Glutamatergic neuron (in vitro differentiated cells): ENCODE measurements at places on chromosomes 3 and 15.

DNA sequence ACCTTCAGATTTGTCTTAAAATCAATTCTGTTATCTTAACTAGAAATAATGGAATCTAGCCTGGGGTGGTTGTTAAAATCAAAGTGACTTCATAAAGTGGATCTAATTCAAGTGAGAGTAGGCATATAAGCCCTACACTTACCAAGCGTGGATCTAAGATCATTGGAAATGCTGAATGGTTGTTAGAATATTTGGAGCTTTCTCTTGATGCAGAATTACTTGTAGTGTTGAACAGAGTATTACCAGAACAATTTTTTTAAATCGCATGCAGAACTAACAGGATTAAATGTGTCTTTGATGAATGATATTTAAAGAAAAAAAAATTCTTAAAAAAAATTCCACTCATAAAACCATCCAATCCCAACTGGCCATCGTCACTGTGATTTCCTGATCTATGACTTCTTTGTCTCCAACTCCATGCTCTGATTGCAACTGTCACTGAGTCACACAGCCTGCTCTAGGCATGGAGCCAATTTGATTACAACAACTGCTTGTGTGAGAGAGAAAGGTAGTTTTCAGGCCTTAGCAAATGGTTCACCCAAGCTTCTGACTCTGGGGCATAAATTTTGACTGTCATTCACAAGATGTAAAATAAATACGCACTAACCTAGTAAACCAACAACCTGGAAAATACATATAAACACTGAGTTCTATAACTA lies 25.9 kb upstream of the SPRED1 start:
- DNase-seq, result no peak

- DNase-seq, result no peak
Observed at GRCh38 chr3:56366641-56367162, 101.6 kb downstream of the ERC2 start.

DNA sequence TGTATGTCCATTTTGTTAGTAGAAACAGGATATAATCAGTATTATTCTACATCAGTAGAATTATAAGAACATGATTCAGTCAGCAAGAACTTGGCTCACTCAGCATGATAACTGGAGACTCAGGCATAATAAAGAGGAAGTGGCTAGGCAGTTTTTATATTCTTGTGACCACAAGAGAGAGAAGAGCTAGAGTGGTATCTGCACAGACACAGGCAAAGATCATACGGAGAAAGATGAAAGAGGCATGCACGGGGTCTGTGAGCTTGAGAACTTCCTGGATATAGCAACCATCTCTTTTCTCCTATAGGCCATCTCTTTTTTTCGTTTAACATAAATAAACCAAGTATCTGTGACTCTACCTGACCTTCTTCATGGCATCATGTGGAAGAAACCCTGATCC lies 46.8 kb downstream of the MYO5A start:
- no peak for DNase-seq

DNA sequence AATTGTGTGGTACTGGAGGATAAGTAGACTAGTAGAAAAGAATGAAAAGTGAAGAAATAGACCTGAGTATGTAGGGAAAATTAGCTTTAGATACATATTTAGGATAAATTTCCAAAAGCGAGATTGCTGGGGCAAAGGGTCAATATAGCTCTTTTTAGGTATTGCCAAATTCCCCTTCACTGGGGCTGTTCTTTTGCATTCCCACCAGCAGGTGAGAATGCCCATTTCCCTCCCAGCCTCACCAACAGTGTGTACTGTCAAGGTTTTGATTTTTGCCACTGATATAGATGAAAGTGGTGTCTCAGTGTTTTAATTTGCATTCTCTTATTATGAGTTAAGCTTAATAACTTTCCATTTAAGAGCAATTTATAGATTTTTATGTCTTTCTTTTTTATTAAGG lies 35.7 kb upstream of the BHLHE40 start:
- no peak for DNase-seq

- no peak for DNase-seq
Observed at GRCh38 chr3:11410564-11410963, 138.4 kb downstream of the ATG7 start.

DNA sequence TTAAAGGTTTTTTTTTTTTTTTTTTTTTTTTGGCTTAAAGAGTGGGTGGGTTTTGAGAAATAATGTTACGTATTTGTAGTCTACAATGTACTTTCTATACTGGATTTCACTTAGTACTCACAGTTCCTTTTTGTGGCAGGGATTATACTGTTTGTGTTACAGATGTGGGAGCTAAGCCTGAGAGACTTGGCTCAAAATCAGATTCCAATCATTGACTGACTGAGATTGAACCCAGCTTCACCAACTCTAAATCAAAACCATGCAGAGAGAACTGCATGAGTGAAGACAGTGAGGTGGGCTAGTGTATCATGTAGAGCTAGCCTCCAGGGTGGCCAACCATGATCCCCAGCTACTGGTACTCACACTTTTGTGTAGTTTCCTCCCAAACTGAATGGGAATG lies 68.0 kb downstream of the TMEM108 start:
- no peak for DNase-seq

DNA sequence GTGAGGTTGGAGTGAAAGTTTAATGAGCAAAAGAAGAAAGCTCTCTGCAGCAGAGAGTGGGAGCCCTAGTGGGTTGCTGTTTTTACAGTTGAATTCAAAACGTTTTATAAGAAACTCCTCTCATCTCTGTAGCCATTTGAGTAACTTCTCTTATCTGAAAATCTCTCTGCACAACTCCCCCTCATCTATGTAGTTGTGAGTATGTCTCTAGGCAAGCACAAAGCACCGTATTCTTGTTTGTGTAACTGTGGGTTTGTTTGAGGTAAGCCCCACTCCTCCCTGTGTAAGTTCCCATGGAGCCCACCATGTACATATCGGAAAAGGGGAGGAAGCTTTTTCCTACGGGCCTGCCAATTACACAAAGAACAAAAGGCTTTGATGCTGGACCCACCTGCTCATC lies 56.5 kb upstream of the GOLGA6L2 start:
- no peak for DNase-seq

GRCh38 chr3:56183529-56183928 lies 284.7 kb downstream of the ERC2 start:
- no peak for DNase-seq

- no peak for DNase-seq
Observed at GRCh38 chr3:120634539-120634938, 38.4 kb downstream of the NDUFB4 start.

DNA sequence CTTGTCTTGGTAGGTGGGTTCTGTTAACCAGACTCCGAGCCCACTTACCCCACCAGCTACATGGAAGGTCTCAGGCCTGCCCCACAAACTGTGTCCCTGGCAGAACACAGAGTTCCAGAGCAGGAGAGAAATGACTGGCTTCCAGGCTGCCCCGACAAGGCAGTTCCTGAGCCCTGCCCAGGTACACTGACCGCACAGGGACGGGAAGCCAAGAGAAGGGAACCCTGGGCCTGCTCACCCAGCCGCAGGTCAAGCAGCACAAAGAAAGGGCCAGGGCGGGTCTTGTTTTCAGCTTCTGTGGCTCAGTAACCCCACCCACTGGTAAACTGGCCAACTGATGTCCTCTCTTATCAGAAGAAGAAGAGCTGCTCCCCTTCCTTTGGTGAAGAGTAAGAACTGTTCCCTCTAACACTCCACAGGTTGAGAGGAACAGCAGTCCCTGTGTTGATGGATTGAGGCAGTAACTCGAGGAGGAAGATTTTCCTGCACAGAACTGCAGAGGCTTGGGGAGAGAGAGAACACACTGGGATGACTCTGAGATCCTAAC lies 68.4 kb downstream of the CRTC3 start:
- DNase-seq, result no peak

DNA sequence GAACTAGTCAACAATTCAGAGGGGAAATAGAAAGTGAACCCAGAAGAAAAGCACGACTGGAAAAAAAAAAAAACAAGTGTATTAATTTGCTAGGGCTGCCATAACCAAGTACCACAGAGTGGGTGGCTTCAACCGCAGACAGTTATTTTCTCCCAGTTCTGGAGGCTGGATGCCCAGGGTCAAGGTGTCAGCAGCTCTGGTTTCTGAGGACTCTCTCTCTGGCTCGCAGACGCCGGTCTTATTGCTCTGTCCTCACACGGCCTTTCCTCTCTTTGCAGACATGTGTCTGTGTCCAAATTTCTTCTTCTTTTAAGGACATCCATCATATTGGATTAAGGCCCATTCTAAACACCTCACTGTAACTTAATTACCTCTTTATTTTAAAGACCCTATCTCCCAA lies 291.8 kb downstream of the XXYLT1 start:
- no peak for DNase-seq

- DNase-seq, result no peak
Observed at GRCh38 chr3:186807231-186807630, 949 bp upstream of the RFC4 start.

DNA sequence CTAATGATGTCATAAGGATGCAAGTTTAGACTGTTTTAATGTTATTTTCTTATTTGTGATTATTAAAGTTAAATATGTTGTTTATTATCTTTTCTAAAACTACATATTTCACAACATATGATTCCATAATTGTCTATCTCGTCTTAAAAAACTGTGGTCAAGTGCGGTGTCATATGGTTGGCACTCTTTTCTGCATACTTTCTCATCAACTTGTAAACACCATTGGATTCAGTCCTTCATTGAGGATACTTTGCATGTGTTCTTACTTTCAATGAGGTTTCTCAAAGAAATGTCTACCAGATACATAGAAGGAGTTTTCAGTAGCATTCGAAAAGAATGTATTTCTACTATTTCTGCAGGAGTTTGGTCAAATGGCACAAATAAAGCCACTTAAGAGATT lies 22.0 kb upstream of the ALPK3 start:
- no peak for DNase-seq

GRCh38 chr3:141337523-141337854 lies 30.8 kb upstream of the ZBTB38 start:
- DNase-seq, result no peak

DNA sequence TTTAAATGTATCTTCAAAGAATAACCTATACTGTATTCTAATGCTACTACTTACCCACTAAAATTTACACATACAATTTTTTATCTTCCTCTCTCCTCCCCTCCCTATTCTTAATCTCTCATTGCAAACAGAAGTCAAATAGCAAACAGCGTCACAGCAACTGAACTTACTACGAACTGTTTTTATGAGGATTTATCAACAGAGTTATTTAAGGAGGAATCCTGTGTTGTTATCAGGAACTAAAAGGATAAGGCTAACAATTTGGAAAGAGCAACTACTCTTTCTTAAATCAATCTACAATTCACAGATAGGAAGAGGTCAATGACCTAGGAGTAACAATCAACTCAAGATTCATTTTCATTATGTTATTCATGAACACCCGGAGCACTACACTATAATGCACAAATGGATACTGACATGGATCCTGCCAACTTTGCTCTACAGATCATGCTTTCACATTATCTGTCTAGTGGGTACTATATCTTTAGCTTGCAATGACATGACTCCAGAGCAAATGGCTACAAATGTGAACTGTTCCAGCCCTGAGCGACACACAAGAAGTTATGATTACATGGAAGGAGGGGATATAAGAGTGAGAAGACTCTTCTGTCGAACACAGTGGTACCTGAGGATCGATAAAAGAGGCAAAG lies 984 bp downstream of the FGF7 start:
- no peak for DNase-seq

GRCh38 chr3:18716821-18717220 lies 291.7 kb upstream of the SATB1 start:
- DNase-seq, result no peak
